ENCODE measurements at places on chromosomes 5 and 9.

DNA sequence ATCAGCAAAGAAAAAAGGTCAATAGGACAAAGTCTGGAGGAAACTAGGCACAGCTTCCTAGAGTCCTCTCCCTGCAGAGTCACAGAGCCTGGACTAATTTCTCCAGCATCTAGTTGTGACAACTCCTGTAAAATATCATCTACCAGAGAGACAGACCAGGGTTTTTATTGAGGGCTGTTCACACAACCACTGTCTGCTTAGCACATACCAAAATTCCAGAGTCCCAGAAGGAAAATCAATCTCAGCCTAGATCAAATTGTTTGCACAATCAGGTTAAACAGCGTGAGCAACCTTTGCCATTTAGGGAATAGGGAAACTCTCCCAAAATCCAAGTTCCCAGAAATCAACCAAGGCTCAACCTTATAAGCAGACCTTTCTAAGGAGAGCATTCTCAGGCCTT, 190.3 kb downstream of the SYK start:
- DNase-seq, result no peak

DNA sequence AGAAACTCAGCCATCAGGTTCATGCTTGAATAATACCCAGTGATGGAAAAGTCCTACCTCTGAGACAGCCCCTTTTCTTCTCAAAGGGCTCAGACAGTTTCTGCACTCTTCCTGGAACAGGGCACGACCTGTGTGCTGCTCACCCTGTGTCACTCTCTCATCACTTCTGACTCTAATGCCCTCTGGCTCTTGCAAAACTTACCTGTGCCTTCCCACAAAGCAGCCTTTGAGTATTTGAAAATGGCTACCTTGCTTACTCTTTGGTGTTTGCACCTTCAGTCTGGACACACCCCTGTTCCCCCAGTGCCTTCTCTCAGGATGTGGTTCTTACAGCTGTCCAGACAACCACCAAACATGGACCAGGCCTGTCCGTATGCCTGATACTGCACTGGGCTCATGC, 171.4 kb downstream of the GRIA1 start:
- DNase-seq, result no peak

- DNase-seq, result no peak
Measured at GRCh38 chr5:14464096-14464495, 117.5 kb upstream of the OTULINL start.

GRCh38 chr5:135265497-135266302, 133.3 kb downstream of the MACROH2A1 start:
- DNase-seq, result no peak

GRCh38 chr5:83184534-83184933, 107.2 kb downstream of the XRCC4 start:
- no peak for DNase-seq

- DNase-seq, result no peak
Measured at GRCh38 chr9:116451500-116452115, 235.5 kb upstream of the TRIM32 start.

DNA sequence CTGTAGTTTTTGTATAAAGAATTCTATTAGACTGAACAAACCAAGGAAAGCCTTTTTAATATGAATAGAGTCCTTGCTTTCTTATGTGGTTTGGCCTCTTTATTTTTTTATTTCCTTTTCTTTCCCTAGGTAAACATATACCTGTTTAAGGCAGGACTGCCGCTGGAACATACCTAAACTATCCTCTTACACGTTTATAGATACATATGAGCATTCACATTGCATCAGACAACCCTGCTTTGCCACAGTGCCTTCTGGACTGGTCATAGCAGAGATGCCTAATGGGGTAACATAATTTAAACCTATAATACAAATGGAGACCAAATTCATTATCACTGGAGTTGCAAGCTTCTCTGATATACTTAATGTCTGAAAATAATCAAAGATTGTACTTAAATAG, 12.5 kb downstream of the GRAMD2B start:
- DNase-seq, result no peak

- DNase-seq, result no peak
Measured at GRCh38 chr9:93464876-93465275, 11.5 kb upstream of the FAM120AOS start.

DNA sequence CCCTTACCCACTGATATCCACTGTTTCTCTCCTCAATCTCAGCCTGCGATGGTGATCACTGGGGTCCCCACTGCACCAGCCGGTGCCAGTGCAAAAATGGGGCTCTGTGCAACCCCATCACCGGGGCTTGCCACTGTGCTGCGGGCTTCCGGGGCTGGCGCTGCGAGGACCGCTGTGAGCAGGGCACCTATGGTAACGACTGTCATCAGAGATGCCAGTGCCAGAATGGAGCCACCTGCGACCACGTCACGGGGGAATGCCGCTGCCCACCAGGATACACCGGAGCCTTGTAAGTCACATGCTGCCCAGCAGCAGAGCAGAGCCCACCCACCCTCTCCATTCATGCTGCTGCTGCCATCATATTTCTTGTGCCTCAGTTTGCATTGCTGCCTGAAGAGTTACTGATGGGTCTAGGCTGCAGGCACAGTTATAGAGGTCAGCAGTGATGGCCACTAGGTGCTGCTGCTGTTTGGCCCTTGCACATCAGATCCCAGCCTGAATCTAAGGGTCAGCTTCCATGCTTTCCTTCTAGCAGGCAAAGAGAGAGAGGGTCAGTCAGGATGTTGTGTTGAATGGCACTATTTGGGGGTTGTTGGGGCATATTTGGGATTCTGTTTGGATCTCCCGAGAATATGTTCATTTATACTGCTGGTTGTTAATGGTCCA, 106.0 kb downstream of the MEGF10 start:
- DNase-seq, result no peak

All from activated CD8-positive, alpha-beta memory T cell treated with anti-CD3 and anti-CD28 coated beads for 4 hours (primary cell).